Right renal pelvis (tissue), 4 donors: ENCODE measurements at places on chromosomes 7 and 10. TPM values are rescaled to one million over a fixed set of nuclear protein-coding genes. Genes with fewer than 3 reads are reported as not detected.

- no peak for DNase-seq
These were observed 186.8 kb downstream of the HGF start for GRCh38 chr7:81583090-81583489.

DNA sequence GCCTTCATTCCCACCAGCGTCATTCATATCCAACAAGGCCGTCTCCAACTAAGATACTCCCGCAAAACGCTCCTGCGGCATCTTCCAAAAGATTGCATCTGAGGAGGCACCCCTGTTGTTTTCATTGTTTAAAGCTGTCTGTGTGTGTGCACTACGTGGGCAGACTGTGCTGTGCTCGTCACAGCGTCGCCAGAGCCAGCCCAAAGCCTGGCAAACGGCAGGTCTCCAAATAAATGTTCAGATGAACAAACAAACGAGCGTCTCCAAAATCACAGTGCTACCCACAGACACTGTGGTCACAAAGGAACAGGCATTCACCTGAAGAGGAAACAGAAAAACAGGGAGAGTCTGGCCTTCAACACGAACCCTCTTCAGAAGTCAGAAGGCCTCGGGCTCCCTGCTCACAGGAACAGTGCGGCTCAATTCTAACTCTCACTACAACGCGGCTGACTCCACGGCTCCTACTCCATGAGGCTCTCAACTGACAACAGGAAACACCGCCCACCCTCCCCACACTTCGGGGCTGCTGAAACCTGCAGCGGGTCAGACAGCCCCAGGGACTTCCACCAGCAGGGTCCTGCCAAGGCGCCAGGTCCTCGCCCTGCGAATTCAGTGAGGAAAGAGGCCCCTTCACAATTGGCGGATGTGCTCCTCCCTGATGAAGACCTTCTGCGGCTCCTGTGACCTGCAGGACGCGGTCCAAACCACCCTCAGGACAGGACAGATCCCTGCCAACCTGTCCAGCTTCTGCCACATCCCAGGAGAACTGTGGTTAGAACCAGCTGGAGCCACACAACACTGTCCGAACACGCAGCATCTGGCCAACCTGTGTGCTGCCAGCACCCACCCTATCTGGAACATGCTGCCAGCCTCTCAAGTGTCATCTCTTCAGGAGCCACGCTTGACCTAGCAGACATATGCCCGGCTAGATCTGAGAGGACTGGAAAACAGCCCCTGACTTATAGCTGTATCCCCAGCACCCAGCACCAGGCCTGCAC is 36.1 kb downstream of the MAD1L1 start:
- no peak for DNase-seq

- no peak for DNase-seq
These were observed 20.3 kb upstream of the PPIA start for GRCh38 chr7:44776211-44776610.

- no peak for DNase-seq
These were observed 396.8 kb upstream of the LRGUK start for GRCh38 chr7:133730360-133730759.

DNA sequence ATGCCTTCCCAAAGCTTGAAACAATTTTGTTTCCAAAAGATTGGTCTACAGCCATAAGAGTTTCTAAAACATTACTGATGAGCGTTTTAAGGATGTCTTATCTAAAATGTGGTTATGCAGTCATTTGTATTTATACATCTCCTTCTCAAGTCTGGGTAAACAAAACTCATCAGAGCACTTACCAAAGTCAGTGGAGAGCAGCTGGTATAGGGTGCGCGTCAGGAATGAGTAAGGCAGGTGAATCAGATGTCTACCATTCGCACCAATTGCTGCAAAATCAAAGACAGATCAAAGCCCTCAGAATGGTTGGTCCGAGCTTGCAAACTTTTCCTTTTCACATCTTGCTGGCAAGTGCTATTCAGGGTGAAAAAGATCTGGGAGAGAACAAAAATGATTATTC is 65.6 kb upstream of the FAM171A1 start:
- no peak for DNase-seq

ST8SIA6 gene
- 1.3 TPM for polyA plus RNA-seq

TRIM50 gene
- polyA plus RNA-seq: 0.24 TPM

AKR1C3 gene
- 71.1 TPM for polyA plus RNA-seq
